ENCODE measurements at places on chromosomes 7 and 10.

DNA sequence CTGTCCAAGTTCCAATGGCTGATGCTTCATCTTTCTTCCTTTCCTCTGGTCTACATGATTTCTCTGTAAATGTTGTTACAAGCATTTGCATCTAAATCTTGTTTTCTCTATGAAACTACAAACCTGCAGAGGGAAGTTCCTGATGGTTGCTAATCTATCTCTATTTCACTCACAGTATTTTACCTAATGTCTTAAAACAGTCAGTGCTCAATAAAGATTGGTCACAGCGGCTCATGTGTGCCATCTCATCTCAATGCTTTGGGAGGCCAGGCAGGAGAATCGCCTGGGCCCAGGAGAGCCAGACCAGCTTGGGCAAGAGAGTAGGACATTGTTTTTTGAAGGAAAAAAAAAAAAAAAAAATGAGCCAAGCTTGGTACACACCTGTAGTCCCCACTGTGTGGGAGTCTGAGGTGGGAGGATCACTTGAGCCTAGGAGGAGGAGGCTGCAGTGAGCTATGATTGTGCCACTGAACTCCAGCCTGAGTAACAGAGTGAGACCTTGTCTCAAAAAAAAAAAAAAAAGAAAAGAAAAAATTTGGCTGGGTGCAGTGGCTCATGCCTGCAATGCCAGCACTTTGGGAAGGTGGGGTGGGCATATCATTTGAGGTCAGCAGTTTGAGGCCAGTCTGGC, 71.3 kb upstream of the ARMC3 start:
- DNase-seq, result no peak

DNA sequence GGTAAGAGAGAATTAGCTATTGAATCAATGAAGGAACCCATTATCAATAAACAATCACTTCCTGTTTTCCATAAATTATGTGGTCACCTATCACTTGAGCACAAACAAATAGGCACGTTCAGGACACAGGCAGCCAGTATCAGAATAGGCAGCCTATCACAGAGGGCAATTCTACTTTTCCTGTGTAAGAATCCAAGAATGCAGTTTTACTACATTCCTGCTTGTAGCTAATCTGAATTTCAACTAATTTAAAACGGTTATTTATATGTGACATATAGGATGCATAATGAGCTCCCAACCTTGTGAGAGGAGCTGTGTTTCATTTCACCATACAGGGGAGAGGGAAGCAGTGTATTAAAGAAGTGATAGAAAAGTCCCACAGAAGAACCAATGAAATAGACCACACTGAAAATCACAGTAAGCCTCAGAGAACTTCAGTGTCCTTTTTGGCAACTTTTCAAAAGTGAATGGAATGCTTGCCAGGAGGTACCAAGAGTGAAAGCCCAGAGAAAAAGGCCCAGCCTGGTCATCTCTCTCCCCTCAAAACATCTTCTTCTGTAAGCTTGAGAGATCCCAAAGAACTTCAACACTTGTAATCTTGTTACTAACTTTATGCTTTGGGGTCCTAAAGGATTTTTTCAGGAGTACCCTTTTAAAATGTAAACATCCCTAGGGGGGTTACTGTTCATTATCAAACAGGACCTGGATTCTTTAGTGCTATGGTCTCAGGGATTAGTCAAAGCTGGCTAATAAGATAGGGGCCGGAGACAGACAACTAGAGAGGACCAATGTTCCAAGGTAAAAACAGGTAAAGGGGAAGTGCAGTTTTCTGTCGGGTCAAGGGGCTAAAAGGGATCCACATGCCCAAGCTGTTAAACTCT, 1.3 kb downstream of the IMMP2L start:
- no peak for DNase-seq

DNA sequence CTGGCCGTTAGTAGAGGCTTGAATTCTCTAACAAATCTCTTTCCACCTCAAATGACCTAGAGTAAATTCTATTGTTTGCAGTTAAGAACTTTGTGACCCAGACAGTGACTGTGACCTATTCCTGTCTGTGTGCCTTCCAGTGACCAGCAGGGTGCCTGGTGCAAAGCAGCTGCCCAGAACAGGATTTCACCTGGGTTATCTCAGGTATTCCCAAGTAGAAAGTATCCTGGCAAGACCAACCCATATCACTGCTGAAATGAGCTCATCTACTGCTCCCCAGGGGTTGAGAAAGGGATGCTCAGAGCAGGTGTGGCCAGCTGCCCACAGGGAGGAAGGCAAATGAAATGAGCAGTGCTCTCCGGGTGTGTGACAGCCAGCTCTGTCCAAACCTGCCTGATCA, 2.1 kb upstream of the MSMB start:
- DNase-seq, result no peak

DNA sequence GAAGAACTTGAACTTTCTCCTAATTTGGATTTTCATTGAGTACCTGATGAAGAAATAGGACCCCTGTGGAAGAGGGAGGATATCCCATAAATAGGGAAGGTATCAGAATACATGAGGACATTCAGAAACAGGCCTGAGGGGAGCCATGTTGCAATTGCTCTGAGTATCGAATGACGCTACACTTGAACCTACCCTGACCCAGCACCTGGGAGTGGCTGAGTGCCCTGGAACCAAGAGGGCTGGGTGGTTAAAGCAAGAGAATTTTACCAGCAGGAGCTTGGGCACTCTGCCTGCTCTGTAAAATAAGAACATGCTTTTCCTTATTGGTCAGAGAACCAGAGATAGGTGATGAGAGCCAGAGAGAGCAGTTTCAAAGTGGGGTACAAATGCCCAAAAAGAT, 7.2 kb downstream of the NEUROD6 start:
- no peak for DNase-seq

DNA sequence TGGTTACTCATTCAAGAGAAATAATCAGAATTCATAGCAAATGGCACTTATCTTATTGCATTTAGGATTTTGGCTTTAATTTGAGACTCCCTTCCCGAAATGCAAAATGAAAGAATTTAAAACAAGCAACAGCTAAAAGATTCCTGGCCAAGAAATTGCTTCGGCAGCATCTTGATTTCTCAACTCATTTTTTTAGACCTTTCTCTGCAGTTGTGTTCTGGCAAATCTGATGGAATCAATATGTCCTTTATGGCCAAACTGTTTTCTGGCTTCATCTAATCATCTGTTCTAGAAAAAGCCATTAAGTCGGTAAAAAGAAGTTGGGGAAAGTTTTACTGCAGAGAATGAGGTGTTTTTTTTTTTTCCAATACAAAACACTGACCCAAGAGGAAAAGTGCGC, 172.1 kb downstream of the SLC16A9 start:
- no peak for DNase-seq

DNA sequence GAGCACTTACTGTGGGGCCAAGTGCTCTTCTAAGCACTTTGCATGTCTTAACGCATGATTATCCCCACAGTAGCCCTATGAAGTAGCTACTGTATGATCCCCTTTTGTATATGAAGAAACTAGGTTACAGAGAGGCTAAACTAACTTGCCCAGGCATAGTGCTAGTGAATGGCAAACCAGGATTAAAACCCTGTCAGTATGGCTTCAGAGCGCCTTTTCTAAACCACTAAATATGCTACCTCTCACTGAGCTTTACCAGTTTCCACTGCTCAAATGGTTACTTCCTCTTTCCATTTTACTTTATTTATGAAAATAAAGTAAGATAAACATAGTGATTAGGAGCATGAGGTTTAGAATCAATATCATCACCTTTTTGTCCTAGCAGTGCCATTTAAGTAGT, 73.6 kb downstream of the PODXL start:
- DNase-seq, result no peak

DNA sequence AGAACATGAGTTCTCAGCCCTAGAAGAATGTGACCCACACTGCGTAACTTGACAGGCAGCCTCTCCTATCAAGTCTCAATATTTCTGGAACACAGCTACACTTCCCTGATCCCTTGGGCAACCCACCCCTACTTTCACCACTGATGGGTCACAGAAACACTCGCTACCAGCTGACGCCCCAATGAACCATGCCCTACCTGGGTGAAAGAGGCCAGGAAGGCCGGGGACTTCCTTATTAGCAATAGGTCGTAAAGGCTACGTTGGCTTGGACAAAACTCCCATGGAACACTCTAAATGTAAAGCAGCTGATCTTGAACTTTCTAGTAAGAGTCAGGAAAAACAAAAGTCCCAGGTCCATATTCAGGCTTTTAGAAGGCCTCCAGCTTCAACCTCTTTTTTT, 202.3 kb upstream of the KCTD7 start:
- no peak for DNase-seq

- DNase-seq, result no peak
Observed at GRCh38 chr10:133318494-133319127, 9.9 kb downstream of the ZNF511 start.

- no peak for DNase-seq
Observed at GRCh38 chr10:12622016-12622415, 272.7 kb downstream of the CAMK1D start.

DNA sequence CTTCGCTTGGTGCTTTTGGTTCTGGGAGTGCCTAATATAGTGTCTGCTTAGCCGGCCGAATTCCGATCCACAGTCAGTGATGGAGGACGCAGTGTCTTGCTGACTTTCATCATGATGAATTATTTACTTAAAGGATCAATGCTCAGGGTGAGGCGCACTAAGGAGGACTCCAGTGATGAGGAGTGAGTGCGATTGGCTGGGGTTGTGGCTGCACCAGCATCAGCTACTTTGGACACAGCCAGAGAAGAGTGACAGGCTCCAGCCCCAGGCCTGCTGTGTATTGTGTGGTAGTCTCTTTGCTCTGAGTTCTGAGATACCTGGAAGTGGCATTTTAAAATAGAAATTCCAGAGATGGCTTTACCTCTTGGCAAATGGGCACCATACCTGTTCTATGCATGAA, 73.3 kb upstream of the ANLN start:
- DNase-seq, result no peak

- DNase-seq, result no peak
Observed at GRCh38 chr10:31526681-31527080, 207.7 kb downstream of the ZEB1 start.

GRCh38 chr7:106279425-106280197, 5.2 kb downstream of the NAMPT start:
- no peak for DNase-seq

DNA sequence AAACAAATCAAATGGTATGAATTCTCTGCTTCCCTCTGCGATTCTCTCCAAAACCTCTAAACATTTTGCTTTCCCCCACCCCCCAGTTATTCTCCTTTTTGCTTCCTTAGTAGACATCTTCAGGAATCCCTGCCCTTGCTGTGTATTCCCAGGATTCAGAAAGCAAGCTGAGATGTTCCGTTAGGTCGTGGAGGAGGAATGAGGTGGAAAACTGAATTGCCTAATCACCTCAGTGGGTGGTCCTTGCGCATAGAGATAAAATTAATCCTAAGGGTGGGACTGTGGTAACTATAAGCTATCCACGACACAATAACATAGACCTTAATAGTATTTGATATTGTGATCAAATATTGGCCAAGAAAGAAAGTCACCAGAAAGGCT, 49.1 kb upstream of the SEMA3C start:
- no peak for DNase-seq

DNA sequence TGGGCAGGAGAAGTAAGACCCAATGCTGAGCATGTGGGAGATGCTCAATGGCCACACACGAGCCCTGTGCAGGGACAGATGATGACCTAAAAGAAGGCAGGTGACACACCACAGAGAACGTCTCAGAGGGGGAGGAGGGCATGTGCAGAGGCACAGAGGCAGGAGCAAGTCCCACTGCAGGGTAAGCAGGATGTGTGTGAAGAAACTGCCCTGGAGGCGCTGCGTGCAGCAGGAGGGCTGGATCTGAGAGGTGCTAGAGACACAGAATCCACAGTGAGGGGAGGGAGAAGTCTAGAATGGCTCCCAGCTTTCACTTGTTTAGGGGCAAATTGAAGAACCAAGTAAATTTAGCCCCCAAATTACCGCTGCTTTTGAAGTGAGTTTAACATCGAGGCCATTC, 14.9 kb downstream of the DYDC2 start:
- no peak for DNase-seq

DNA sequence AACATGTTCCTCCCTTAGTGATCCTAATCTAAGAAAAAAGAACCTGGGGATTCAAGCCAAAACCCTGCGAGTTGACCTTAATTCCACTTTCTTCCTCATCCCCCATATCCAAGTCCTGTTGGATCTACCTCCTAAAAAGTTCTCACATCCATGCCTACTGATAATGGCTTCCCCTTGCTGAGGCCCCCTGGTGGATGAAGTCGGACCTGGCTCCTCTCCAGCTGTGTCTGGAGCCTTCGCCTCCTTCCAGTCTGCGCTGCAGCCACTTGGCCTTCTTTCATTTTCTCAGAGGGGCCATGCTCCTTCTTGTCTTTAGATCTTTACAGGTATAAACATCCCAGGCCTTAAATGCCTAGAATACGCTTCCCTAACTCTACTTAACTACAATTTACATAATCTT, 8.1 kb downstream of the PDE1C start:
- no peak for DNase-seq
